NCI-H1930 (cell line): ENCODE measurements at places on chromosomes 1 and 21.

DNA sequence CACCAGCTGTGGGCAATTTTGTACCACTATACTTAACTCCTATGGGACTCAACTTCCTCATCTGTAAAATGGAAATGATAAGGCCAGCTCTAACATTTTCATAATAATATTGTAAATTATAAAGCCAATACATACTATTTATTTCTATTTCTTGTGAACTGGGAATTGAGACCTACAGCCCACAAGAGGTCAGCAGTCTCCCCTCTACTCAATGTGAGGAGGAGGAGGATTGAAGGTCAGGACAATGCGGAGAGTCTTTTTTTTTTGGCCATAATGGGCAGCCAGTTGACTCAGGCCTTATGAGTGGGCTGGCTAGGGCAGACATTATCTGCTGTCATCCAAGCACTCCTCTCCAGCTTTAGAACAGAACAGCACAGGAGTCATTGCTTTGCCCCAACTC is 90.5 kb downstream of the NUF2 start:
- DNase-seq: no peak

GRCh38 chr1:108590441-108590840 is 30.5 kb downstream of the EEIG2 start:
- DNase-seq: no peak

GRCh38 chr1:228989176-228989575 is 253.9 kb downstream of the RHOU start:
- no peak for DNase-seq

GRCh38 chr1:2435091-2435490 is 22.7 kb upstream of the PEX10 start:
- DNase-seq: no peak

DNA sequence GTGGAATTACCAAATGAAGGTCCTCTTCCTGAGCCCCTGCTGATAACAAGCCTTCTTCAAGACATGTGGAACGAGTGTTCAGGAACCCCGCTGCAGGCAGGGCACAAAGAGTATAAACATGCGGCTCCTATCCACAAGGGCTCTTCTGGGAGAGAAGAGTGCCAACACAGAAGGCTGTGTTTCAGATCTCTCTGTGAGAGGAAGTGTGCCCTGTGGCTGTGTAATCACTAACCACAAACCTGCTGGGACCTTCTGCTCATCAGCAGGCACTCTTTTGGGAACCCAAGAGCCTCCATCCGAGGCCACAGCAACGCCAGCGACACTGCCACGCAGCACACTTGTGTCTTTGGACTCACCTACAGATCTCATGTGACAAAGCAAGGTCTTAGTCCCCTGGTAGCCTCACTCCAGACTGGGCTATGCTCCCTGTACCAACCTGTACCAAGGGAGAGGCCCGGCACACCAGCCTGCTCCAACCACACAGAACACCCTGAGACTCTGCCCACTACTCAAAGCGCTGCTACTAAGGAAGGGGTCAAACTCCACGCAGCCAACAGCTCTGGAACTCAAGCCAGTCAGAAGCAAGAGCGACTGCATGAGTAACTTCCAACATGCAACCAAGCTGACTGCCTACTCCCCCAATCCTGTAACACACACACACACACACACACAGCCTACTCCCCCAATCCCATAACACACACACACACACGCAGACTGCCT is 7.8 kb downstream of the PTTG1IP start:
- DNase-seq: no peak

GRCh38 chr1:64898107-64898861 is 68.1 kb downstream of the JAK1 start:
- no peak for DNase-seq

DNA sequence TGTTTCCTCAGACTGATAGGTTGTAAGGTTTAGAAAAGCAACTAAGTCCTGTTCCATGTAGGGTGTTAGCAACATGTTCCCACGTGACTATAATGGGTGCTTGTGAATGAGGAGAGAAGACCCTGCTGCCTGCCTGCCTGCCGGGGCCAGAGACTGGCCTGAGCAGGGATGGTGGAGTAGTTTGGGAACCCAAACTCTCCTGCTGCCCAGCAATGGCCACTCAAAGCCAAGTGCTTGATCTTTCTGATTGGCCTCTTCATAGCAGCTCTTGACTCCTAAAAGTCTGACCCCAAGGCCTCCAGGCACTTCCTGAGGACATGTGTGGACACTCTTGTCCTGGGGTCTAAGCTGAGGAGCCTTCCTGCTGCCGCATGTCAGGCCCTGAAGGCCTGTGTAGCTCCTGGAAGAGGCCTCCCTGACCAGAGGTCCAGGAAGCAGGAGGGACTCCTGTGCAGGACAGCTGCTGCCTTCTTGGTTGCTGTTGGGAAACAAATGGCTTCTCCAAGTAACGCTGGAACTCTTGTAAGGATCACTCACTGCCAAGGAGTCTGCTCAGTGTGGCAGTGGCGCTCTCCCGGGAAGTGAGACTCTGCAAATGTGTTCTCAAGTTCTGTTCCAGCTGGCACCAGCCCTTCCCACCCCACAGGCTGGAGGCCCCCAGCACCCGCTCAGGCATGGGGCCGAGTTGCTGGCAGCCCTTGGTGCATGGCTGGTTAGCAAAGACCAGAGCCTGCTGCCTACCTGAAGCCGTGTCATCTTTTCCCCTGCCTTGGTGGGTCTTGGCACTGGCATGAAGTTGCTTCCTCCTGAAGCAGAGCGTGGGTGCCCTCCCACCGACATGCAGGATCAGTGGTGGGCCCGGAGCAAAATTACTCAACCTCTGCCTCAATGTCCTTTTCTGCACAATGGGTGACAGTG is 35.5 kb downstream of the MAN1C1 start:
- DNase-seq: no peak

DNA sequence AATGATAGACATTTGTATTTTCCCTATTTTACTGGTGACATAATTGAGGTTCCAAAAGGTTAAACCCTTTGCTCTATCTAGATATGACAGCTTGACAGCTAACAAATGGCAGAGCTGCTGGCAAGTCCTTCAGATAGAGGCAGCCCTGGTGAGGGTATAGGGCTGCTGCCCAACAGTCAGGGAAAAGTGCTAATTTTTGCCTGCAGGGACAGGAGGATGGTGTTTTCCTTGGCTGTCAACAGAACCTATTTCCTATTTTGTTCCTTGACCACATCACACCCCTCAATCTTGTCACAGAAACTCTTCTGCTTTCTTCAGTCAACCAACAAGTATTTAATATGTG is 12.3 kb downstream of the GPA33 start:
- no peak for DNase-seq

DNA sequence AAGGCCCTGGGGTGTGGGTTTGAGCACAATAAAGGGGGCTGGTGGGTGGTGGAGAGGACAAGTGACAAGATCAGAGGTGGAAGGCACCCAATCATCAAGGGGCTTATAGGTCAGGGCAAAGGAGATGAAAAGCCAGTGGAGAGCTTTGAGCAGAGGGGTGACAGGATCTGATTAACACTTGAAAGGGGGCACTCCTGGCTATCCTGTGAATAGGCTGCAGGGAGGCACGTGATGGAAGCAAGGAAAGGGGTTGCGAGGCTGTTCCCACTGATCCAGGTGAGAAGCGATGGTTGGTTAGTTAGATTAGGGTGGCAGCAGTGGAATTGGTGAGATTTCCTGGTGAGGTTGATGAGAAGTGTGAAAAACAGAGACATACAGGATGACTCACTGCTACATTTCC is 80.6 kb downstream of the WLS start:
- DNase-seq: no peak

- DNase-seq: peak; percentile 94
Observed at GRCh38 chr1:19311931-19312781, at the start of the genes AKR7A2 and SLC66A1. AKR7A2 (minus strand) TSS chr1:19312144; CDS start chr1:19312124, 20 bp downstream. SLC66A1 (plus strand) TSS chr1:19312326; CDS start chr1:19317678, 5,352 bp downstream.

GRCh38 chr1:80083892-80084291 is 1077.4 kb upstream of the ADGRL4 start:
- DNase-seq: no peak

- no peak for DNase-seq
Observed at GRCh38 chr21:18477043-18477442, 73.5 kb upstream of the TMPRSS15 start.

- DNase-seq: no peak
Observed at GRCh38 chr21:40829308-40829707, 17.6 kb downstream of the DSCAM start.

DNA sequence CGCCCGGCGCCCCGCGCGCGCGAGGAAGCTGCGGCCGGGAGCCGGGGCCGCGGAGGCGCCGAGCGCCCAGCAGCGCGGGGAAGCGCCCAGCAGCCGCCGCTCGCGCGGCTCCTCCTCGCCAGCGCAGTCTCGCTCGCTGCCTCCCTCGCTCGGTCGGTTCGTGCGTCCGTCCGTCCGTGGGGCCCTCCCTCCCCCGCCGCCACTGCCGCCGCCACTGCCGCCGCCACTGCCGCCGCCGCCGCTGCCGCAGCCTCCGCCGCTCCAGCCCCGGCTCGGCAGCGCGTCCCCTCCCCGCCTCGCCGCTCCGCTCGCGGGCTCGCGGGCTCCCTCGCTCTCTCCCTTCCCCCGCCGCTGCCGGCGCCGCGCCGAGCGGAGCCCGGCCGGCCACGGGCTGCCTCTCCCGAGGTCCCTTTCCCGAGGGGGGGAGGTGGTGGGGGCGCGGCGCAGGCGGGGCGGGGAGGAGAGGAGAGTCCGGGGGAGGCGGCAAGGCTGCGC is at the start of gene KCND3:
Gene KCND3 (minus strand): TSS at position 138 of the 495 bp plus-strand sequence.
- no peak for DNase-seq

GRCh38 chr1:24888061-24888970 is 41.8 kb downstream of the RUNX3 start:
- DNase-seq: no peak

- DNase-seq: peak; percentile 42
Observed at GRCh38 chr1:6497215-6497866, 5.9 kb upstream of the PLEKHG5 start.

- DNase-seq: no peak
Observed at GRCh38 chr1:210321552-210321951, 7.2 kb upstream of the HHAT start.

DNA sequence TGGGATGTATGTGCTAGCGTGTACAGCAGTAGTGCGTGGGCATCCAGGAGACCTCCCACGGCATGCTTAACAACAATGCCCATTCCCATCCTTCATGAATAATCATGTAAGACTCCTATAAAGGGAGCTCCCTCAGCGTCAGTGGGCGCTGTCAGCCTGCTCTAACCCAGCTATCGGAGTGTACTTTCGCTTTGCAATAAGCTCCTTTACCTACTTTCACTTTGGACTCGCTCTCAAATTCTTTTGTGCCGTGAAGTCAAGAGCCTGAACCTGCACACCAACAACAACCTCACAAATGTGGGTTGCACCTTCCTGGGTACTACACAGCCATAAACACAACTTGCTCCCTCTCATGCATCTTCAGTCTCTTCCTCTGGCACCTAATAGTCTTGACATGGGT is 114.8 kb upstream of the PAXBP1 start:
- no peak for DNase-seq

GRCh38 chr1:198493329-198493728 is 47.2 kb downstream of the ATP6V1G3 start:
- no peak for DNase-seq

DNA sequence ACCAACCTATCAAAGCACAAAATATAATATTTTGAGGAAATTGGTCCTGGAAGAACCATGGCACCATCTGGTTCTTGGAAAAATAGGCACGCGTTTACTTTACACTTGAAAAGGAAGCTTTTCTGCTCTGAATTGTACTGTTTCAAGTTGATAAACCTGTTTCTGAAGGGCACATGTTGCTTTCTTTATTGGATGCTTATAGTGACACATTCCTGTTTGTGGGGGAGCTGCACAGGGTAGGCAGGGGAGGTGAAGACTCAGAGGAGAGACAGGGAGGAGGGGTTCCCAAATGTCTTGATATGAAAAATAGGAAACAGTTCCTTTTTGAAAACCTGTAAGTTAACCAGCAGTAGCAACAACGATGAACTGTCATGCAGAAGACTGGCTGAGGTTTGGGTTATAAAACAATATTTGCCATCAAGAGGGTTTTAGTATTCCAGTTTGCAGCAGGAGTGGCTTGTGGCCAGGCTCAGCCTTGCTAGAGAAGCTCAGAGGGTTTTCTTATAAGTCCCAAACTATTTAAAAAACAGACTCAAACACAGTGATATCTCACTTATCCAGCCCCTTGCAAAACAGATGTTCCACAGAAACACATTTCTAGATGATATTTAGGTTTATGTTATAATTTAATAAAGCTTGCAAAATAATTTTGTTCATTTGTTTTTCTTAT is 127.0 kb upstream of the MROH9 start:
- no peak for DNase-seq

DNA sequence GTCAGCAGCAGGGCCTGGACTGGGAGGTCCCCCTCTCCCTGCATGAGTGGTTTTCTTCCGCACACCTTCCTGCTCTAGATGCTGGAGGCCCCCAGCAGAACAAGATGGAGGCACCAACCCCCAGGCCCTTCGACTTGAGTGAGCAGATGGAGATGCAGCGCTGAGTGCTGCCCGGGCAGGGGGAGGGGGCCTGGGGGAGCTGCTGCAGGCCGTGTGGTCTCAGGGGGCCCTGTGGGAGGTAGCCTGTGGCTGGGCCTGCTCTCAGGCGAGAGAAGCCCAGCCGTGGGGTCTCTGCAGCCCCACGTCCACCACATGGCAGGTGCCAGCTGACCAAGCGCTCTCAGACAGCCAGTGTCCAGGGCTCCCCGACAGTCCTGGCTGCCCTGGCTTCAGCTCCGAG is 1.2 kb upstream of the FAAP20 start:
- DNase-seq: no peak

DNA sequence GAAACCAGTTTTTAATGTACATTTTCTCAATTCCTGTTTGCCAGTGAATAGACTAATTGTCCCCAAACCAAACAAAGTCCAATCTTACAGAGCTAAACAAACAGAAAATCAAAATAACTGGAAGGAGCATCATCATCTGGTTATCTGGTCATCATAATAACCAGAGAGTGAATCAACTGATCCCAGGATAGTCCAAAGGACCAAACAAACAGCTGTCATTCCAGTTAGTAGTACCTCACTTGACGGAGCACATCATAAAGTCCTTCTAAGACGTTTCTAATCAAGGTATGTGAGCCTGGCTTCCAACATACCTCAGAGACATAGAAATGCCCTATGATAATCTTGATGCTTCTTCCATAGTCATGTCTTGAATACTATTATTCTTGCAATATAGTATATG is 240.5 kb downstream of the LTN1 start:
- no peak for DNase-seq

- no peak for DNase-seq
Observed at GRCh38 chr1:41464885-41465284, 19.6 kb downstream of the EDN2 start.

DNA sequence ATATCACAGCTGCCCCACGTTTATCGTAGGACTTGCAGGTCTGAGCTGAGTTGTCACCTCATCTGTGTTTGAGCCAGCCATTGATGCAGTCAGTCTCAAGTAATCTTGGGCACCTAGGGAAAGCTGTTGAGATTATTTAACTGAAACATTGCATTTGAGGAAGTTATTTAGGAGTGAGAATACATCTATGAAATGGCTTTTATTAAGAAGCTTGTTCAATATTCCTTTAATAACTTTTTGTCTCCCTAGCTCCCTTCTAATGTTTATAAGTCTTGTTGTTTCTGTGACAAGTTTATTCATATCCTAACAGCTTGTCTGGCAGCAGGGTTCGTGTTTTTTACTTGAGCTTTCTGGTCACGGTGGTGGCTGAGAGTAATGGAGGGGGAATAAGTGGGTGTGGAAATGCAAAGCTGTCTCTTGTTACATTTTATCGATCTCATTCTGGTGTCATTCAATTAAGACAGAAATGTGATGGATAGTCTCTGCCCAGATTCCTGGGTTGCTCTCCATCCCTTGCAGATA is 555.9 kb downstream of the USP25 start:
- no peak for DNase-seq

GRCh38 chr1:29114654-29115053 is 9.0 kb downstream of the TMEM200B start:
- DNase-seq: no peak

GRCh38 chr1:230123280-230124185 is 56.5 kb downstream of the GALNT2 start:
- no peak for DNase-seq
